ENCODE measurements at places on chromosomes 12 and 14. TPM values are rescaled to one million over a fixed set of nuclear protein-coding genes. Genes with fewer than 3 reads are reported as not detected.

The GLIPR1L1 gene
- total RNA-seq: not detected

DNA sequence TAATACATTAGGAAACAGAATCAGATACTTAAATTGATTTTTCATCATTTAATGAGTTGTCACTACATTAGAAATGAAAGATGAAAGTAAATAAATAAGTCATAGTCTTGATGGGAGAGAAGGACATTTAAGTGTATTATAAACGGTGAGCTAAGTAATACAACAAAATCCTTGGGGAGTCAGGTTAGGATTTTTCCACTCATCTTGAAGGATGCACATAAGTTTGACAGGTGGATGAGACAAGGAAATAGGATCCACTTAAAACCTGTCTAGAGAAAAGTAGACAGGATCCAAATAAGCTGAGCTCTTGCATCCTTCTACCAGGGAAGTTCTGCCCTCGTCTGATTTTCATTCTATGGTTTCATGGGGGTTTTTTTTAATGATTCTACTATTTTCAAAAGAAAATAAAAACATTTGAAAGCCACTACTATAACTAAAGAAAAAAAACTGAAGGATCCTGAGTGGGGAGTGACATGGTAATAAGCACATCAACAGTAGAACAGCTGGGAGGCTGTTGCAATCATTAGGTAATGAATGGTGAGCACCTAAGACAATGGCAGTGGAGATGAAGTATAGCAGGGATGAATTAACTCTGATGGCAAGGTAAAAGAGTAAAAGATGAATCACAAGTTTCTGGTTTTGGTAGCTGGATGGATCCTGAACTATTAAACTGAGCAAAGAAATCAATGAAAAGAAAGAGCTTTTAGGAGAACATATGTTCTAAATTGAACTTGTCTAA, 17.0 kb downstream of the CEP128 start:
- no peaks in the 10 kb centered on the region for H3K4me1 ChIP-seq
- H3K36me3 ChIP-seq: no peaks in the 10 kb centered on the region
- H3K4me3 ChIP-seq: no peak overlapping the region
- no peak overlapping the region for H3K27ac ChIP-seq

- no peaks in the 10 kb centered on the region for H3K4me1 ChIP-seq
- no peak overlapping the region for H3K27ac ChIP-seq
- H3K4me3 ChIP-seq: no peak overlapping the region
- no peaks in the 10 kb centered on the region for H3K27me3 ChIP-seq
- no peak for DNase-seq
- no peaks in the 10 kb centered on the region for H3K36me3 ChIP-seq
These were observed 376.8 kb downstream of the FUT8 start for GRCh38 chr14:65789363-65789762.

GRCh38 chr12:51246254-51246853, 7.7 kb downstream of the DAZAP2 start:
- H3K27me3 ChIP-seq: no peaks in the 10 kb centered on the region
- H3K27ac ChIP-seq: no peak overlapping the region
- DNase-seq: no peak

The ADAMTS20 gene
- not detected for total RNA-seq

The TSPAN11 gene
- total RNA-seq: 4.6 TPM

The SLC17A8 gene
- total RNA-seq: not detected

DNA sequence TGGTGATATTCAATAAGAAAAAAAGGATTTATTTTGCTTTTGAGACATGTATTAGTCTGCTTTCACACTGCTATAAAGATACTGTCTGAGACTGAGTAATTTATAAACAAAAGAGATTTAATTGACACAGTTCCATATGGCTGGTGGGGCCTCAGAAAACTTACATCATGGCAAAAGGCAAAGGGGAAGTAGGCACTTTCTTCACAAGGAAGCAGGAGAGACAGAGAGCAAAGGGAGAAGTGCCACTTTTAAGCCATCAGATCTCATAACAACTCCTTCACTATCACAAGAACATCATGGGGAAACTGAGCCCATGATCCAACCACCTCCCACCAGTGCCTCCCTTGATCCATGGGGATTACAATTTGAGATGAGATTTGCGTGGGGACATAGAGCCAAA, 43.9 kb downstream of the BHLHE41 start:
- no peak for DNase-seq
- H3K4me3 ChIP-seq: no peak overlapping the region
- no peaks in the 10 kb centered on the region for H3K36me3 ChIP-seq
- H3K27me3 ChIP-seq: no peaks in the 10 kb centered on the region
- H3K4me1 ChIP-seq: no peaks in the 10 kb centered on the region

DNA sequence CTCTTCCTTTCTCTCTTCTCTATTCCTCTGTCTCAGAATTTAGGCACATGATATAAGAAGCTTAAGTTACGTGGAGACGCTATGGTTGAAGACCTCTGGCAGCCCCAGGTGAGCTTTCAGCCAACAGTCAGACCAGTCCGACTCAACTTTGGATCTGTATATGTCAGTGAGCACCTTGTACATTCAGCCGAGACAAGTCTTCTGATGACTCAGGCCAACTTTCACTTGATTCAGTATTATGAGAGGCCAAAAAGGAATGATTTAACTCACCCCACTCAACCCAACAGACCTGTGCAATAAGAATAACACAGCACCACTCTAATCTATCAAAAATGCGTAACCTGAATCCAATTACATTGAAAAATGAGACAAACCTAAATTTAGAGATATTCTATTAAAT, 47.5 kb upstream of the FOXG1 start:
- no peaks in the 10 kb centered on the region for H3K4me1 ChIP-seq
- no peak overlapping the region for H3K4me3 ChIP-seq
- DNase-seq: no peak
- no peaks in the 10 kb centered on the region for H3K27me3 ChIP-seq
- H3K27ac ChIP-seq: no peak overlapping the region

The NOS1 gene
- total RNA-seq: 2.8 TPM

The SLC7A7 gene
- total RNA-seq: 14.8 TPM

Measured in thyroid gland (tissue), 4 donors.